ENCODE measurements at places on chromosomes 4 and X.

DNA sequence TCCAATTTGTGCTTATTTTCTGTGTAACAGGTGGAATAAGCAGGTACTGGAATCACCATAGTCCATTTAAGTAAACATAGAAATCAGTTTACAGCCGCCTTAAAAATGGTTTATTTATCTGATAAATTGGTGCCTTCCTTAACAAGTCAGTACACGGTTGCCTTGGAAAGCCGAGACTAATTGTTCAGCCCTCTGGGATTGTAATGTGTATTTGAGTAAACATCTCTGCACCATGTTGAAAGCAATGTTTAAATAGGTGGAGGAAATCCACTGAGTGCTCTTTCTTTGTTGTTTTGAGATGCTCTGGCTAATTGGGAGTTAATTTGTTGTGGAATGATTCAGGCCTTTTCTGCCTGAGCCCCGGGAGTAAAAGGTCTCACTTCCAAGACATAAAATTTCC is 45.7 kb upstream of the ADRA2C start:
- no peak for DNase-seq

- DNase-seq: no peak
These were observed 75.1 kb downstream of the GAB1 start for GRCh38 chr4:143411527-143412419.

- DNase-seq: no peak
These were observed 293.5 kb downstream of the OPHN1 start for GRCh38 chrX:68139791-68140190.

GRCh38 chrX:108000751-108001150 is 18.6 kb upstream of the TEX13B start:
- no peak for DNase-seq

- peak; percentile 26 for DNase-seq
These were observed 1.2 kb downstream of the MSN start for GRCh38 chrX:65668377-65669310.

- no peak for DNase-seq
These were observed 54.0 kb upstream of the RNF128 start for GRCh38 chrX:106672527-106672926.

DNA sequence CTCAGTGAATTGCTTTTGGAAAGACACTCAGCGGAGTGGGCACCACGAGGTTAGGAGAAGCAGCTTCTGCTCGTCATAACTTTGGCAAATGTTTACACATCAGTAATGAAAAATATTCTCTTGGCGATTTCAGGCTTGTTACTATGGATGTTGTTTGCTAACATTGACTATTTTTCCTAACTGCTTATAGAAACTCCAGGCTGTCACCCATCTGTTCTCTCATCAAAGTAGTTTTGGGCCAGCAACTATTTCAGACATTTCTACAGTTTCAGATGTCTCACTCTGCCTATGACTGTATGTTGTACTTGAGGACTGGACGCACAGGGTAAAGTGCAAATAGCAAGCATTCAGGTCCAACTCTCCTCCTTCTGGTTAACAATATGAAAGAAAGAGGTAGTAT is 346.7 kb downstream of the TRIML1 start:
- no peak for DNase-seq

- DNase-seq: no peak
These were observed at the start of gene TCEAL9 for GRCh38 chrX:103356130-103356798. TSS of gene TCEAL9 (plus strand) at chrX:103356506. CDS start at chrX:103357685, 1,179 bp downstream.
